A673 (cell line): ENCODE measurements at places on chromosomes 11 and 22. TPM values are rescaled to one million over a fixed set of nuclear protein-coding genes. Genes with fewer than 3 reads are reported as not detected.
A peak's percentile ranks its signal among the peaks of the same experiment; 100 is the strongest.

The OTOG gene
- total RNA-seq: not detected in 2 replicates

- no peaks in the 10 kb centered on the region for H3K27me3 ChIP-seq
- peaks cover 18% of the 10 kb centered on the region for H3K4me1 ChIP-seq
- DNase-seq: no peak
- no peak overlapping the region for H3K4me3 ChIP-seq
- no peaks in the 10 kb centered on the region for H3K36me3 ChIP-seq
- H3K27ac ChIP-seq: no peak overlapping the region
These were observed 27.6 kb downstream of the ADORA2A start for GRCh38 chr22:24455039-24455438.

DNA sequence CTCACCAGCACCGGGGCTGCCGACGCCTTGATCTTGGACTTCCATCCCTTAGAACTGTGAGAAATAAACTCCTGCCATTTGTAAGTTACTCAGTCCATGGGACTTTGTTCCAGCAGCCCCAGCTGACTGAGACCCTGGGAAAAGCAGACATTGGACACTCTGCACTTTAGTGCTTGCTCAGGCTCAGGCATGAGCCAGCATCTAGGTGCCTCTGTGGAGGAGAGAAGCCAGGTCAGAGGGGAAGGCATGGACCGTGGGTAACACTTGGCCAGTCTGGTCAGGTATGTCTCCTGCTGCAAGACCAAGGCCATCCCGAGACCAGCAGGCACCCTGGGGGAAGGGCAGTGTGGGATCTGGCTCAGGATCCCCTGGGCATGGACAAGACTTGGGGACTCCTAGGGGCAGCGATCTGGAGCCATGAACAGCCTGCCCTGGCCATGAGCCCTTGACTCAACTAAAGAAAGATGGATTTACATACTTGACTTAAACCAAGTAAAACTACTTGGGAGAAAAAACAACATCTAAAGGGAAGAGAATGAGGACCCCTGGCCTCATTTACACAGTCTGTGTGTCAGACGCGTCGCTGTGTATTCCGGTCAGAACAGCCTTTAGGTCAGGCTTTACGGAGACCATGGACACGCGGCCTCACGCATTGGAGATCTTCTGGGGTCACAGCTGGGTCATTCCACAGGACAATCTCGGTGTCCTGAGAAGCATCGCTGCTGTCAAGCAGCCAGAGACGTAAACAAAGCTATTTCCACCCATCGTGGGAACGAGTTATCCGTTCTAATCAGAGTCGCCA is 497.1 kb downstream of the BRD1 start:
- H3K36me3 ChIP-seq: no peaks in the 10 kb centered on the region
- H3K4me3 ChIP-seq: no peak overlapping the region
- no peaks in the 10 kb centered on the region for H3K27me3 ChIP-seq
- H3K27ac ChIP-seq: no peak overlapping the region

The FOSL1 gene
- 12.6 and 29.0 TPM in 2 replicates for total RNA-seq

DNA sequence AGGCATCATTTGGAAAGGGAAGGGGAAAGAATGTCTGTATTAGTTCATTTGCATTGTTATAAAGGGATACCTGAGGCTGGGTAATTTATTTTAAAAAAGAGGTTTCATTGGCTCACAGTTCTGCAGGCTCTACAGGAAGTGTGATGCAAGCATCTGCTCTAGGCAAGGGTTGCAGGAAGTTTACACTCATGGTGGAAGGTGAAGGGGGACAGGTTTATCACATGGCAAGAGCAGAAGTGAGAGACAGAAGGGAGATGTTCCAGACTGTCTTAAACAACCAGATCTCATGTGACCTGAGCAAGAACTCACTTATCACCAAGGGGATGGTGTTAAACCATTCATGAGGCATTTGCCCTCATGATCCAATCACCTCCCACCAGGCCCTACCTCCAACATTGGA is 90.6 kb downstream of the CCDC83 start:
- no peak overlapping the region for H3K4me3 ChIP-seq
- no peak overlapping the region for H3K27ac ChIP-seq
- DNase-seq: no peak
- no peaks in the 10 kb centered on the region for H3K4me1 ChIP-seq
- no peaks in the 10 kb centered on the region for H3K36me3 ChIP-seq

- no peaks in the 10 kb centered on the region for H3K27me3 ChIP-seq
- peaks cover 6% of the 10 kb centered on the region for H3K36me3 ChIP-seq
- no peak overlapping the region for H3K27ac ChIP-seq
- H3K4me3 ChIP-seq: no peak overlapping the region
These were observed 6.6 kb upstream of the MARK2 start for GRCh38 chr11:63832336-63832735.

GRCh38 chr11:60570970-60571369 is 55.8 kb downstream of the MS4A13 start:
- no peak overlapping the region for H3K27ac ChIP-seq
- no peak overlapping the region for H3K4me3 ChIP-seq
- DNase-seq: no peak
- H3K4me1 ChIP-seq: no peaks in the 10 kb centered on the region
- no peaks in the 10 kb centered on the region for H3K27me3 ChIP-seq

The TPBGL gene
- 0.24 and 0.41 TPM in 2 replicates for total RNA-seq

The POLA2 gene
- total RNA-seq: 92.4 TPM in 2 replicates

DNA sequence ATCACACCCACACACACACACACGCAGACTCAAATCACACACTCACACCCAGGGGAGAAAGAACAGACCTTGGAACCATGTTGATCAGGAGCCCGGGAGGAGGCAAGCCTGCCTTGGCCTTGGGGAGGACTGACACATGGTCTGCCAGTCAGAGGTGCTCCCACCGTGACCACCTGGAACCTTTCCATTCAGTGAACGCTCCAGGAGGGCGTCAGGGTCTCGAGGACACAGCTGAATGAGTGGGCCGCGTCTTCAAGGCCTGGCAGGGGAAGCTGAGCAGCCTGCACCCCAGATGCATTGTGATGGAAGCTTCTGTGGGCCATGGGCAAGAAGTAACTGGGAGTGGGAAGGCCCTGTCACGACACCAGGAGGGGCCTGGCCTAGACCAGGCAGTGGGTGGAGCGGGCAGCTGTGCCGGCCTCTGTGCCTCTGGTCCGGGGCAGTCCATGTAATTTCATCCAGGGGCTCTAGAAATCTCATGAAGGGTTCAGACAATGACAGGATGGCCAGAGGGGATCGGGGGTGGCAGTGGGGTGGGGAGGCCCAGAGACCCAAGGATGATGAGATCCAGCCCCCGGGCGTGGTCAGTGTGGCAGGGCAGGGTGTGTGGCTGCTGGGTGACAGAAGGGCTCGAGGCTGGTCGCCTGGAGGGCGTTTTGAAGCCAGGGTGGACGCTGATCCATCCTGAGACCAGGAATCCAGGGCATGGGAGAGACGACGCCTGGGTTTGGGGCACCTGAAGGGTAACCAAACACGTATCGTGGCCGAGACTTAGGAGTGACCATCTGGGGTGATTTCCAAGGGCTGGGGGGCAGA is 53.7 kb downstream of the IGF2 start:
- no peak overlapping the region for H3K27ac ChIP-seq
- H3K4me3 ChIP-seq: no peak overlapping the region
- H3K36me3 ChIP-seq: no peaks in the 10 kb centered on the region
- no peaks in the 10 kb centered on the region for H3K27me3 ChIP-seq

- no peak for DNase-seq
- H3K27me3 ChIP-seq: no peaks in the 10 kb centered on the region
- H3K4me1 ChIP-seq: peaks cover 32% of the 10 kb centered on the region
- no peaks in the 10 kb centered on the region for H3K36me3 ChIP-seq
- peak overlapping the region; percentile 74 for H3K4me3 ChIP-seq
These were observed 607 bp downstream of the CCDC82 start for GRCh38 chr11:96388891-96389719.

GRCh38 chr11:17924713-17925112 is 88.1 kb downstream of the SERGEF start:
- DNase-seq: no peak
- no peaks in the 10 kb centered on the region for H3K36me3 ChIP-seq
- no peak overlapping the region for H3K27ac ChIP-seq
- H3K27me3 ChIP-seq: no peaks in the 10 kb centered on the region
- peaks cover 55% of the 10 kb centered on the region for H3K4me1 ChIP-seq

The B4GAT1 gene
- 47.1 and 53.6 TPM in 2 replicates for total RNA-seq

The GAL3ST1 gene
- total RNA-seq: 0.58 and 0.83 TPM in 2 replicates

The ARFGAP3 gene
- total RNA-seq: 30.0 and 34.3 TPM in 2 replicates

The CSRP3 gene
- total RNA-seq: not detected in 2 replicates

GRCh38 chr11:20536784-20537183 is 62.6 kb upstream of the SLC6A5 start:
- no peaks in the 10 kb centered on the region for H3K36me3 ChIP-seq
- H3K4me3 ChIP-seq: no peak overlapping the region
- H3K27ac ChIP-seq: no peak overlapping the region
- no peak for DNase-seq
- no peaks in the 10 kb centered on the region for H3K27me3 ChIP-seq

GRCh38 chr11:65654375-65655349 is 8.1 kb downstream of the RELA start:
- H3K27me3 ChIP-seq: no peaks in the 10 kb centered on the region
- no peak overlapping the region for H3K4me3 ChIP-seq
- no peak for DNase-seq
- H3K4me1 ChIP-seq: peaks cover 11% of the 10 kb centered on the region
- peaks cover 55% of the 10 kb centered on the region for H3K36me3 ChIP-seq

DNA sequence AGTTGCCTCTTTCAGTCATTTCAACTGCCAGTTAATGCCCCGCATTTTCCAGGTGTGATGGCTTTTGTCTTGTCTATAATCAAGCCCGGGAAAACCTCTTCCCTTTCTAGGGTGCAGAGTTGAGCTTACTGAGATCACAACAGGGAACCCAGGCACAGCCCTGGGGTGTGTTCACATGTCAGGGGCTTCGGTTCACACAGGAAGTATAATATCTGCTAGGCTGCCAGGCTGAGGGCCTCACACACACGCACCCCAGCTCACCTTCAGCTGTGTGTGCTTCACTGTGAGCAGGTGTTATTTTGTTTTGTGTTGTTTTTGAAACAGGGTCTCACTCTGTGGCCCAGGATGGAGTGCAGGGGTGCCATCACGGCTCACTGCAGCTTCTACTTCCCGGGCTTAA is 9.7 kb upstream of the SOX10 start:
- no peak for DNase-seq
- no peaks in the 10 kb centered on the region for H3K27me3 ChIP-seq
- H3K4me3 ChIP-seq: no peak overlapping the region
- H3K27ac ChIP-seq: no peak overlapping the region
- H3K36me3 ChIP-seq: no peaks in the 10 kb centered on the region
